ENCODE measurements at places on chromosomes 11 and 22. TPM values are rescaled to one million over a fixed set of nuclear protein-coding genes. Genes with fewer than 3 reads are reported as not detected.

The MTCH2 gene
- total RNA-seq: 173 TPM

The KRTAP5-2 gene
- total RNA-seq: not detected

The CD6 gene
- 0.19 TPM for total RNA-seq

The MS4A4E gene
- not detected for total RNA-seq

The DYNC2H1 gene
- 12.3 TPM for total RNA-seq

The A4GALT gene
- 27.7 TPM for total RNA-seq

The UPK2 gene
- total RNA-seq: 0.56 TPM

The SORL1 gene
- 12.9 TPM for total RNA-seq

The RIMBP3C gene
- total RNA-seq: not detected

The ASCL3 gene
- total RNA-seq: not detected

The THY1 gene
- total RNA-seq: 9.2 TPM

The ANKK1 gene
- total RNA-seq: 1.2 TPM

The TMEM126B gene
- 43.1 TPM for total RNA-seq

The PRRG4 gene
- 25.5 TPM for total RNA-seq

The FGF3 gene
- total RNA-seq: not detected

The ABCC8 gene
- 0.42 TPM for total RNA-seq

The MMP10 gene
- total RNA-seq: 2.8 TPM

The OR52A5 gene
- not detected for total RNA-seq

The HTR3A gene
- not detected for total RNA-seq

The MRGPRF gene
- total RNA-seq: 0.37 TPM

The VPREB1 gene
- not detected for total RNA-seq

The ZNF214 gene
- total RNA-seq: 0.37 TPM
